Tibial nerve (tissue), 4 donors: ENCODE measurements at places on chromosomes 12 and 14. TPM values are rescaled to one million over a fixed set of nuclear protein-coding genes. Genes with fewer than 3 reads are reported as not detected.

OVCH1 gene
- not detected for total RNA-seq

CD27 gene
- not detected for total RNA-seq

KRT80 gene
- not detected for total RNA-seq

PIWIL1 gene
- not detected for total RNA-seq

PPM1H gene
- total RNA-seq = 2.6 TPM

KLHL33 gene
- 1.5 TPM for total RNA-seq

CLEC1A gene
- total RNA-seq = 6.0 TPM

COX8C gene
- not detected for total RNA-seq

HELB gene
- total RNA-seq = 6.6 TPM

RDH12 gene
- not detected for total RNA-seq

EAPP gene
- total RNA-seq = 36.7 TPM

CDKN1B gene
- total RNA-seq = 77.4 TPM

VWF gene
- 182 TPM for total RNA-seq

TNFRSF1A gene
- 196 TPM for total RNA-seq

- DNase-seq = no peak
Measured at GRCh38 chr12:83168751-83169150, 482.0 kb downstream of the TMTC2 start.

GRCh38 chr12:1518591-1519516 is 75.5 kb downstream of the FBXL14 start:
- DNase-seq = no peak

DNA sequence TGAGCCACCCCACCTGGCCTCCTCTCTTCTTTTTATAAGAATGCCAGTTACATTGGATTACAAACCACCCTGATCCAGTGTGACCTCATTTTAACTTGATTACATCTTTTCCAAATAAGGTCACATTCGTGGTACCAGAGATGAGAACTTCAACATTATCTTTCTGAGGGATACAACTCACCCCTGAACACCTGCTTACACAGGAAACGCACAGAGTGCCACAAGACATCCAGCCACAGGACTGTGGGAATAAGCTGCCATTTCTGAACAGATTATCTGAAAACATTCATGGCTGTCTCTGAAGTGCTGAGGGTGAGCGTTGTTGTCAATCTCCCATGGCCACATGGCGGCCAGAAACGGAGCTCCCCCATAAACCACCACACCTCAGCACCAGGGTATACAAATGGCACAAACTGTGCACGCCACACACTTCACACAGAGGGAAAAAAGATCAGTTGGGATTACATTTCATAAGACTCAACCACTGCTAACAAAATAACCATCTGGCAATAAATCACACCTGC is 23.7 kb downstream of the FOXN3 start:
- DNase-seq = no peak

DNA sequence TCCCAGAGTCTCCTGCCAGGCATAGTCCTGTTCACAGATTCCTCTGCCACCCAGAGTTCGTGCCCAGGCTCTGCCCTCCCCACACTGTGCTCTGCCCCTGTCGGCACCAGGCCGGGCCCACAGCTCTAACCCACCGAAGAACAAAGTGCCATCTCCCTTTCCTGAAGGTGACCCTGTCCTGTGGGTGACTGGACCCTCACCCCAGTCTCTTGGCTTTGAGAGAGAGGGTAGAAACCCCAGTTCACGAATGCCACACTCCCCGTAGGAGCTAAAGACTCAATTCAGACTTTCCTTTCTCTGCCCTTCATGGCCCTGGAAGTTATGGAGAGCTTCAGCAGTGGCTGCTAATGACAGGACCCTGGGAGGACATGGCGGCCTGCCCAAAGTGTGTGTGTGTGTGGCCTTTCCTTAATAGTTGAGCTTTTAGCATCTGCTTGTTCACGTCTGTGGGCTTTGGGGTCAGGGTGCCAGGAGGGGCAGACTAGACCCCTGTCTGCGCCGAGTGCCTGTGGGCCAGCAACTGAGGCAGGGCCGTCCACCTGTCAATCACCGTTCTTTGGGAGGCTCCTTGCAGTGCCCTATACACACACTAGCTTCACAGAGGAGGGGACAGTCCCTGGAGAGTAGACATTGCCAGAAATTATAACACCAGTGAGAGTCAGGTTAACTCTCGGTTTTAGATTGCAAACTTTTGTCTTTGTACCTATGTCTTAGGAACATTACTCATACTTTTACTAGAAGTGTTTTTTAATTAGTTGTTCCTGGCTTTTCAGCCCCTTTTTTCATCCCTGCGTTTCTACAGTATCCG is 84.6 kb upstream of the DYNC1H1 start:
- no peak for DNase-seq

GRCh38 chr12:1640328-1641234 is 11.6 kb downstream of the WNT5B start:
- no peak for DNase-seq

GRCh38 chr14:94381149-94382030 is 7.0 kb downstream of the SERPINA1 start:
- DNase-seq = no peak

DNA sequence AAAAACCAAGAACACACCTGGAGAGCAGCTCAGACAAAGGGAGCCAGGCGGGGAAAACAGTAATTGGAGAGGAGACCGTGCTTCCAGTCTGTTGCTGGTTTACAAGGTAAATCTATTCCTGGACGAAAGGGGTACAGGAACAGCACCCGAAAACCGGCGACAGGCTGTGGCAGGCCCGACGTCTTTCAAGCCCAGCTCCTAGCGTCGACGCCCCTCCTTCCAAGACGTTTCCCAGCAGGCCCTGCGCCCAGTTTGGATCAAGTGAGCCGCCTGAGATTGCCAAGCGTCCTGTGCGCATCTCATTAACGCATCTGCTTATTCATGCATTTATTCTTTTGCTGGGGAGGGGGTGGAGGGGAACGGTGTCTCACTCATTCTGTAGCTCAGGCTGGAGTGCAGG is 1.4 kb downstream of the C12orf56 start:
- DNase-seq = no peak

DNA sequence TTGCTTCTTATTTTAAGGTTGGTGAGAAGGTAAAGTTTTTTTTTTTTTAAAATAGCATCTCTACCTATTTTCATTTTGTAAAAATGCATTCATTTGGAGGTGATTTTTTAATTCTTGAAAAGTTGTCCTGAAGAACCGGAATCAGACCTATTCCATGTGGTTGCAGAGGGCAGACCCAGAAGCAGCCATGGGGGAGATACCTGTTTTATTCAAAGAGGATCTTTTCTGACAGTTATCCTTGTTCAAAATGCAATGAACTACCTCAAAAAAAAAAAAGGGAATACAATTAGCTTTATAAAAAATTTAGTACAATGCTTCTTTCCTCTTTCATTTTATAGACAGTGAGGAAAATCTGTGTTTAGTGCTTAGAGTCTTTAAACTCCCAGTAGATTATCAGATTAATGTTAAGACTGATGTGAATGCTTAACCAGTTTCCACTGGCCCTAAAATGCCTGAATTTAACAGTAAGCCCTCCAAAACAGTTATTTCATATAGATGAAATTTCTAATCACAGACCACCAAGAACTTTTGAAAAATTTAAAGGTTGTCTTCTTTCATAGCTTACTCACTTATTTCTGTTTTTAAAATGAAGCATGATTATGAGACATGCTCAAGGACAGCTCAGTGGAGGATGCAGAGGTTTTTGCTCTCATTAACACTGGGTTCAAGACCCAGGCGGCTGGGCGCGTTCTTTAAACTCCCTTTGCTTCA is 8.6 kb upstream of the NEMF start:
- DNase-seq = no peak

- DNase-seq = no peak
Measured at GRCh38 chr12:124756760-124757159, 106.9 kb downstream of the SCARB1 start.

DNA sequence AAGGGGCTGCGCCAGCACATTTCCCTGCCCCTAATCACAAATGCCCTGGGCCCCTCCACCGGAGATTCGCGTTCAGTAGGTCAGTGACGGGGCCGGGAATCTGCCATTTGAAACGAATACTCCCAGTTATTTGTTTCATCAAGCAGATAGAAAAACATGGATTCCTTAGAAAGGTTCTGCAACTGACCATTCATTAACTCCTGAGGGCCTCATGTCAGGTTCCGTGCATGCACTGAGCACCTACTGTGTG is 25.6 kb upstream of the UBC start:
- DNase-seq = no peak

- DNase-seq = no peak
Measured at GRCh38 chr12:8499616-8500015, 13.7 kb upstream of the CLEC4D start.

- DNase-seq = no peak
Measured at GRCh38 chr14:56811593-56812363, 1.5 kb upstream of the OTX2 start.

GRCh38 chr12:18375583-18375982 is 114.3 kb downstream of the PIK3C2G start:
- DNase-seq = no peak

GRCh38 chr12:5776091-5776490 is 169.0 kb downstream of the ANO2 start:
- no peak for DNase-seq

DNA sequence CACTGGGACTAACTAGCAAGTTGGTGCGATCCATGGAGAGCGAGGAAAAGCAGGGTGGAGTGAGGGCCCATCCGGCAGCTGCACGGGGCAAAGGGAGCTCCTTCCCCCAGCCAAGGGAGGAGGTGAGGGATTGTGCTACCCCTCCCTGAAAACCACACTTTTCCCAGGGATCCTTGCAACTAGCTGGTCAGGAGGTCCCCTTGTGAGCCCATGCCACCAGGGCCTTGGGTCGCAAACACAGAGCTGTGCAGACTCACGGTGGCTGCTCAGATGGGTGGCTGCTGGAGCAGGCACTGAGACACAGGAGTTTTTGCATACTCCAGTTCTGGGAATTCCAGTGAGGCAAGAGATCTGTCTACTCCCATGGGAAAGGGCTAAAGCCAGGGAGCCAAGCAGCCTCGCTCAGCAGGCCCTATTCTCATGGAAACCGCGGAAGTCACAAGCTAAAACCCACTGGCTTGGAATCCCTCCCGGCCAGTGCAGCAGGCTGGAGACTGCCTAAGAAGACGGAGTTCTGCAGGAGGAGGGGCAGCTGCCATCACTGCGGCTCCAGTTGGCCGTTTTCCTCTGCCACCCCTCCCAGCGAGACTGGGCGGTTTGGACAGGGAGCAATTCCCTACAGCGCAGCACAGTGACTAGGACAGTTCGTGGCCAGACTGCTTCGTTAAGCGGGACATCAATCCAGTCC is 10.9 kb upstream of the ZNF705A start:
- DNase-seq = no peak

DNA sequence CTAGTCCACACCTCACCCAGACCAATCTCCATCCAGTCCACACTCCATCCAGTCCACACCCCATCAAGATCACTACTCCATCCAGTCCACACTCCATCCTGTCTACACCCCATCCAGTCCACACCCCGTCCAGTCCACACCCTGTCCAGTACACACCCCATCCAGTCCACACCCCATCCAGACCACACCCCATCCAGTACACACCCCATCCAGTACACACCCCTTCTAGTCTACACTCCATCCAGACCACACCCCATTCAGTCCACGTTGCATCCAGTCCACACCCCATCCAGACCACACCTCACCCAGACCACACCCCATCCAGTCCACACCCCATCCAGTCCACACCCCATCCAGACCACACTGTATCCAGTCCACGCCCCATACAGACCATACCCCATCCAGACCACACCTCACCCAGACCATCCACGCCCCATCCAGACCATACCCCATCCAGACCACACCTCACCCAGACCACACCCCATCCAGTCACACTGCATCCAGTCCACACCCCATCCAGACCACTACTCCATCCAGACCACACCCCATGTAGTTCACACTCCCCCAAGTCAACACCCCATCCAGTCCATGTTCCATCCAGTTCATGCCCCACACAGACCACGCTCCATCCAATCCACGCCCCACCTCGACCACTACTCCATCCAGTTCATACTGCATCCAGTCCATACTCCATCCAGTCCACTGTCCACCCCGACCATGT is 116.6 kb upstream of the RTL1 start:
- no peak for DNase-seq

DNA sequence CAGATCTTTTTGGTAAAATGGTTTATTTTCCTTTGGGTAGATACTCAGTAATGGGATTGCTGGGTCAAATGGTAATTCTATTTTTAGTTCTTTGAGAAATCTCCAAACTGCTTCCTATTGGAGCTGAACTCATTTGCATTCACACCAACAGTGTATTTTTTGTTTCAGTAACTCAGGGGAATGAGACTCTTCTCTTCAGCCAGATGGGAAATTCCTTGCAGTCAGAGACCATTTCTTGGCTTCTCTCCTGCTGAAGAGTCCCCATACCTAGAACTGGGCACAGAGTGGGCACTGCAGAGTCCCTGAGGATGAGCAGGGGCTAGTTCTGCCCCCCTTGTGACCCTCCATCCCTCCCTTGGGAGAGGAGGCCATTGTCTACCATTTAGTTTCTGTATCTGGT is 10.8 kb downstream of the SDSL start:
- no peak for DNase-seq

DNA sequence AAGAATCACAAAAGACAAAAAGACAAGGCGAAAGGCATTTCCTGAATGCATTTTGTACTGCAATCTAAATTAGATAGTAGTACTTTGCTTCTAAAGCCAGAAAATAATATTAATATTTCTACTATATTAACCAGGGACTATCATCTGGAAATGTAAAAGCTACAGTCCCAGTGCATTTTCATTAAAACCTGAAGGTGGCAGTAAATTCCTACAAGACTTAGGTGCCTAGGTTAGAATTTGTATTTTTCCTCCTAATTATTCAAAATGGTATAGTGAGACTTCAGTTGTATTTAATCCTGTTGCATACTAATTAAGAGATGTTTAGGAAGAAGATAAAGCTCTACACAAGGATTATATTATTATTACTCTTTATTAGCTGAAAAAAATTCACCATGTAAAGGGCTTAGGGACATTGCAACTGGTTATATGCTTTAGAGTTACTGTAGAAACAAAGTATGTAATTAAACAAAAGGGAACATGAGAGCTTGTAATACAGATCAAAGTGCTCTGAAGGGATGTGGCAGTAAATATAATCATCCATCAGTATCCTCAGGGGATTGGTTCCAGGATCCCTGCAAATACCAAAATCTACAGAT is 53.6 kb downstream of the BRMS1L start:
- DNase-seq = no peak

GRCh38 chr14:57870686-57871457 is 5.0 kb upstream of the SLC35F4 start:
- DNase-seq = no peak

- no peak for DNase-seq
Measured at GRCh38 chr14:76829013-76829365, 2.8 kb downstream of the LRRC74A start.

DNA sequence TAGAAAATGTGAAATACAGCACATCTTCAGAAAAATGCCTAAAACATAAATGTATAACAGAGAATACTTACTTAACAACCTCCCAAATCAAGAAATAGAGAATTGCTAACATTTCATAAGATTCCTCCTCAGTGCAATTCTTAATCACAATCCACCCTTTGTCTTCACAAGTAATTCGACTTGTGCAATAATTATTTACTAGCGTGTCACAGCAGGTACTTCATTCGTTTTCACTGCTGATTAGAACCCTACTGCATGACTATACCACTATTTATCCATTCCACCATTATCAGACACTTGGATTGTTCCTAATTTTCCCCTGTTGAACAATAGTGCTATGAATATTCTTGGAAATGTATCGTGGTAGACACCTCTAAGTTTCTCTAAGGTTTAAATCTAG is 64.9 kb upstream of the BBS10 start:
- DNase-seq = no peak
